Thyroid gland (tissue), 4 donors: ENCODE measurements at places on chromosomes 2 and 18. TPM values are rescaled to one million over a fixed set of nuclear protein-coding genes. Genes with fewer than 3 reads are reported as not detected.

The PROKR1 gene
- total RNA-seq: not detected

The DOK6 gene
- 2.9 TPM for total RNA-seq

- no peak for DNase-seq
These were observed 19.4 kb downstream of the FZD5 start for GRCh38 chr2:207750345-207750744.

GRCh38 chr2:37365669-37366068, 21.2 kb downstream of the QPCT start:
- no peak for DNase-seq

DNA sequence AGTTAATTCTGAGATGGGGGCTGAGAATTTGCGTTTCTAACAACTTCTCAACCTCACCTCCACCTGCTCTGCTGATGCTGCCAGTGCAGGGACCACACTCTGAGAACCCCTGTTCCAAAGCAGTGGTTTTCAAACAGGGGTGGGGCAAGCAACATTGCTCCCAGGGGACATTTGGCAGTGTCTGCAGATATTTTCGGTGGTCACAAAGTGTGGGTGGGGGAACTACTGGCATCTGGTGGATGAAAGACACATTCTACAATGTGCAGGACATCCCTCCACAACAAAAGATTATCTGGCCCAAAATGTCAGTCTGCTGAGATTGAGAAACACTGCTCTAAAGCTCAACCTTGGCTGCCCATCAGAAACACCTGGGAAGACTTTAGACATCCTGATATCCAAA, 188.7 kb upstream of the SATB2 start:
- no peak for DNase-seq

DNA sequence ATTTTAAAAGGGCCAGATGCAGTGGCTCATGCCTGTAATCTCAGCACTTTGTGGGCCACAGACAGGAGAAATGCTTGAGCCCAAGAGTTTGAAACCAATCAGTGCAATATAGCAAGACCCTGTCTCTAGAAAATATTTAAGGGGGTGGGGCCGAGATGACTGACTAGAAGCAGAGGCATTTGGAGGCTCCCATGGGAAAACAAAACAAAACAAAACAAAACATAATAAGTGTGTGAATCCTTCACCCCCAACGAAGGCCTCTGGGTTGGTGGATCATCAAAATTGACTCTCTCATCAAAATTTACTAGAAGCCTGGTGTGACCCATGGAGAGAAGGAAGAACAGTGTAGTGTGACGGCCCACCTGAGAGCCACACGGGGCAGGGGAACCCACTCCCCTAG, 560.9 kb downstream of the LRP1B start:
- no peak for DNase-seq

- no peak for DNase-seq
These were observed 60.9 kb downstream of the ICOS start for GRCh38 chr2:203997481-203997880.
